ENCODE measurements at places on chromosomes 5 and 9. TPM values are rescaled to one million over a fixed set of nuclear protein-coding genes. Genes with fewer than 3 reads are reported as not detected.

CTXN3 gene
- polyA plus RNA-seq, result not detected

TMEM215 gene
- not detected for polyA plus RNA-seq

FAM169A gene
- 7.0 TPM for polyA plus RNA-seq

SMU1 gene
- 11.3 TPM for polyA plus RNA-seq

BTNL3 gene
- not detected for polyA plus RNA-seq

ANKRD20A1 gene
- polyA plus RNA-seq, result 0.10 TPM

CATSPER3 gene
- 0.09 TPM for polyA plus RNA-seq

IL12B gene
- not detected for polyA plus RNA-seq

LECT2 gene
- polyA plus RNA-seq, result not detected

IFNA13 gene
- polyA plus RNA-seq, result not detected

SV2C gene
- under 0.01 TPM for polyA plus RNA-seq

DIRAS2 gene
- not detected for polyA plus RNA-seq

SGCD gene
- not detected for polyA plus RNA-seq

SLC25A25 gene
- polyA plus RNA-seq, result 5.0 TPM

GLRA1 gene
- not detected for polyA plus RNA-seq

NEUROG1 gene
- polyA plus RNA-seq, result not detected

STC2 gene
- 30.0 TPM for polyA plus RNA-seq

MYMK gene
- not detected for polyA plus RNA-seq

ORM2 gene
- not detected for polyA plus RNA-seq

SLC6A7 gene
- polyA plus RNA-seq, result not detected

SLC46A2 gene
- not detected for polyA plus RNA-seq

SLCO6A1 gene
- polyA plus RNA-seq, result not detected

PCDHGA10 gene
- polyA plus RNA-seq, result 0.03 TPM

OR1J2 gene
- polyA plus RNA-seq, result not detected

LRRTM2 gene
- polyA plus RNA-seq, result 0.76 TPM

ATP6V1G1 gene
- polyA plus RNA-seq, result 102 TPM

CCL21 gene
- not detected for polyA plus RNA-seq

PCDHB5 gene
- 0.02 TPM for polyA plus RNA-seq

C5orf24 gene
- 18.4 TPM for polyA plus RNA-seq

GPR150 gene
- 0.07 TPM for polyA plus RNA-seq

HCN1 gene
- polyA plus RNA-seq, result not detected

ENTPD8 gene
- polyA plus RNA-seq, result 0.02 TPM

NUTM2G gene
- not detected for polyA plus RNA-seq

SAPCD2 gene
- 3.9 TPM for polyA plus RNA-seq

TUSC1 gene
- 4.6 TPM for polyA plus RNA-seq

NHP2 gene
- 213 TPM for polyA plus RNA-seq

GLDC gene
- 3.5 TPM for polyA plus RNA-seq

PCDHA4 gene
- polyA plus RNA-seq, result not detected

IFNK gene
- polyA plus RNA-seq, result not detected

IL11RA gene
- 3.2 TPM for polyA plus RNA-seq

CARD6 gene
- 3.8 TPM for polyA plus RNA-seq

SOX30 gene
- 0.02 TPM for polyA plus RNA-seq

ASS1 gene
- polyA plus RNA-seq, result 113 TPM

CCDC183 gene
- 0.05 TPM for polyA plus RNA-seq

ST6GALNAC4 gene
- 21.9 TPM for polyA plus RNA-seq

RFESD gene
- 2.0 TPM for polyA plus RNA-seq

NR6A1 gene
- polyA plus RNA-seq, result 0.76 TPM

TAF11L6 gene
- polyA plus RNA-seq, result not detected

WDR36 gene
- polyA plus RNA-seq, result 21.3 TPM

PCDHB6 gene
- 0.46 TPM for polyA plus RNA-seq

DPYSL3 gene
- 13.9 TPM for polyA plus RNA-seq

RELL2 gene
- 11.0 TPM for polyA plus RNA-seq

KIF24 gene
- 3.4 TPM for polyA plus RNA-seq
